CD4-positive, alpha-beta T cell treated with Interferon gamma for 1 hour (primary cell): ENCODE measurements at places on chromosomes 7 and 10.

DNA sequence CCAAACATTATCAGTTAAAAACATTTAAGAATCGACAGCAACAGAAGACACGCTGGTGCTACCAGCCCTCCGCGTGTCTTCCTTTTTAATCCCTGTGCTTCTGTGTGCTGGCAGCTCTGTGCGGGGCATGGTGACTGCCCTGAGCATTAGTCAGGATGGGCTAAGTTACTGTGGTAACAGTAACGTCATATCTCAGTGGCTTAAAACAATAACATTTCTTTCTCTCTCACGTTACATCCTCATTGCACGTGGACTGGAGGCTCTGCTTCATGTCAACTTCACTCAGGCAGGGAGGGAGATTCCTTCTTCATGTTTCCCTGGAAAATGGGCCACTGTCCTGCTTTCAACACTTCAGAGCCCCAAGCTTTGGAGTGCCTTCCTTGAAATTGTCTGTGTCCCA lies 378.5 kb downstream of the CCSER2 start:
- no peak for DNase-seq

DNA sequence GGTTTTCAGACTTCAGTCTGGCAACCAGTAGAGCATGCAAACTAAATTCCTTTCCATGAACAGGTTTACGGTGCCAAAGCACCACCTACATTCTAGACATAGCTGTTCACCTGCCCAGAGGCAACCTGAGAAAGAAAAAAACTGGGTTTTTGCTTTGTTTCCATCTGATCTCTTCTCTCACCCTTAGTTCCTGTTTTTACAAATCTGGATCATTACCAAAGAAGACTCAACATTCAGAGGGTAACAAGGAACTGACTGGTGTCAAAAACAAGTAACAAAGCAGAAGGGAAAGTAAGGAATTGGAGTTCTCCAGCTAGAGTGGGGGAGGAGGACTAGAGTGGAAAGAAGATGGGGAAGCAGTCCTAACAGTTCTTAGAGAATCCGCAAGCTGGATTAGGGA lies 36.4 kb downstream of the CPVL start:
- no peak for DNase-seq

- no peak for DNase-seq
Measured at GRCh38 chr10:129331839-129332220, 135.2 kb upstream of the MGMT start.

- no peak for DNase-seq
Measured at GRCh38 chr7:121126801-121127534, 138.5 kb downstream of the CPED1 start.

GRCh38 chr10:99976886-99977665 lies 32.7 kb downstream of the DNMBP start:
- DNase-seq: no peak

- no peak for DNase-seq
Measured at GRCh38 chr7:121278120-121279021, 50.4 kb upstream of the WNT16 start.

GRCh38 chr10:113540845-113541548 lies 11.9 kb upstream of the HABP2 start:
- DNase-seq: no peak

- no peak for DNase-seq
Measured at GRCh38 chr10:131448171-131448570, 136.7 kb upstream of the TCERG1L start.

GRCh38 chr10:98310701-98311100 lies 42.7 kb upstream of the LOXL4 start:
- no peak for DNase-seq

DNA sequence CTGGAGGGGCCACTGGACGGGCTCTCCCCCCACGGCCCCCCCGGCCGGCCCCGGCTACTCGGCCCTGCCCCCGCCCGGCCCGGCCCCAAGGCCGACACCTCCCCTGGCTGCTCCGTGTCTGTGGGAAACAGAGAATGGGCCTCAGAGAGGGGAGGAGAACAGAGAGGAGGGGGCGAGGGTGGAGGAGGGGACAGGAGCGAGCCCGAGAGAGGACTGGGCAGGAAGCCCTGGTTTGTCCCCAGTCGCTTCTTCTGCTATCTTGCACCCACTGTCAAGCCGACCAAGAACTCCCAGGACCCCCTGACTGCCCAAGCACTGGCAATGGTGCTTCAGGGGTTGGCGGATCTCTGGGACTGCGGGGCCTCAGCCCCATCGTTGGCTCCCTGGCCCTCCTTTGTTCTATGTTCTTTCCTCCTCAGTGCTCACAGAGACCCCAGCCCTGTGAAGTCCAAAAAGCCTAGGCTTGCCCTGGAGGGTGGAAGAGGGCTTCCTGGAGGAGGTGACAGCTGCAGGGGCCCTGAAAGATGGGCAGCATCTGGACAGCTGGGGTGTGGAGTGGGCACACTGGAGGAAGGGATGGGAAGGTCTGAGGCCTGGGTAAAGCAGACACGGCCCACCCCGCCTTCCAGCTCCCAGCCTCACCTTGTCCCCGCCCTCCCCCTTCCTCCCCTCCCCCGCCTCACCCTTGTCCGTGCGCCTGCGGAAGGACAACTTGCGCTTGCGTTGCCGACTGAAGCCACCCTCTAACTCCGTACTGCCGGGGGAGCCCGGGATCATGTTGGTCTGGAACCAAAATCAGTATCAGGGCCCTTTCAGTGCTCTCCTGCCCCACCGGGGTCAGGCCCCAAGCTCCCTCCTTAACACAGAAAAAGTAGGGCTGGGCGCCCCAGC lies 30.1 kb downstream of the KCNH2 start:
- DNase-seq: no peak

- DNase-seq: no peak
Measured at GRCh38 chr7:78279457-78279856, 480.9 kb downstream of the PHTF2 start.

- no peak for DNase-seq
Measured at GRCh38 chr7:12864470-12865046, 177.1 kb downstream of the ARL4A start.

GRCh38 chr10:86284355-86285105 lies 82.1 kb downstream of the GRID1 start:
- DNase-seq: no peak

GRCh38 chr7:127189074-127189473 lies 63.7 kb downstream of the GRM8 start:
- DNase-seq: no peak

- no peak for DNase-seq
Measured at GRCh38 chr10:6321880-6322279, 119.1 kb downstream of the PFKFB3 start.

GRCh38 chr7:19916046-19916445 lies 142.6 kb upstream of the TMEM196 start:
- no peak for DNase-seq

DNA sequence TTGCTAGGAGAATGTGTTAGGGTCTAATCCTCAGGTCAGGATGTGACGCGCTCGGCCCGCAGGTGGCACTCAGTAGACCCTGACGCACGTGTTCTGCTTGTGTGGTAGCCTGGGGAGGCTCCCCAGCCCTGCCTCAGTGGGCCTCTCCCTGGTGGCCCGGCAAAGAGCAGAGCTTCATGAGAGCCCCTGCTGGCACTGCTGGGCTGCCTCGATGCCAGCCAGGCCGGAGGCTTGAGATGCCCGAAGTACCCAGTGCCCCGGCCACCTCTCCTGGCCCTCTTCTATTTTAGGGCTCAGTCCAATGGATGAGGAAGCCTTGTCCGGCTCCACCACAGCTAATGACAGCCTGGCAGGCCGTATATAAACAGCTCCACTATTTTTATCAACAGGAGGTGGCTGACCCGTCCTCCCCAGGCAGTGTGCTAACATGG lies 42.0 kb downstream of the PRF1 start:
- DNase-seq: no peak

DNA sequence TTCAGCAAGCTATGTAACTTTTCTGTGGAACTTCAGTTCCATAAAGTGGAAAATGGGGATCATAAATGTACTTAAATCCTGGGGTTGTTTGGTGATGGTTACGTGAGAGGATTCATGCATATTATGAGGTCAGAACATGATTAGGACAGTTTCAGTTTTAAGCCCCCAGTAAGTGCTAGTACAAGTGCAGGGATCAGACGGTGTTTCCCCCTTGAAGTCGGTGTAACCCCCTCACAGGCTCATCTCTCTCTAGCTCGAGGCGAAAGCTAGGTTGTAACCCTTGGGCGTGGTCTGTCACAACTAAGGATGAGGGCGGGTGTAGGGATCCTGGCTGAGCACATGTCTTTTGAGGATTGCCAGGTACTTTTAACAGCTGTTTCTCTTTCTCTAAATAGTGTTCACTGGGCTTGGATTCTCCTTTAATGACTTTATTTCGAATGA lies 84.7 kb downstream of the SPAG6 start:
- no peak for DNase-seq

DNA sequence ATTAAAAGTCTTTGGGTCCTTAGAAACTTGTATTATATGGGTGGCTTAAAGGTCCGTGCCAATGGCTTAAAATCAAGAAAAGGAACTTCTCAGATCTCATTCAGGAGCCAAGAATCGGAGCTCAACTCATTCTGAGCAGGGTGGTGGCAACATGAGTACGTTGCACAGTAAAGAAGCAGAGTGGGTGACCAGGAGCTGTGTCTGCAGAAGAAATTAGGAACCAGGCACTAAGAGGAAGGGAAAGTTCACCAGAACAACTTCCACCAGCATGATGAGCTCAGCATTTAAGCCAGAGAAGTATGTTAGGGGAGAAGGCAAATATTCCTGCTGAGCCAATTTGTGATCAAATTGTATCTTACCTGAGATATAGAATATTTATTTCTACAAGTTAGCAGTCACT lies 236.0 kb upstream of the NRP1 start:
- DNase-seq: peak; percentile 14

DNA sequence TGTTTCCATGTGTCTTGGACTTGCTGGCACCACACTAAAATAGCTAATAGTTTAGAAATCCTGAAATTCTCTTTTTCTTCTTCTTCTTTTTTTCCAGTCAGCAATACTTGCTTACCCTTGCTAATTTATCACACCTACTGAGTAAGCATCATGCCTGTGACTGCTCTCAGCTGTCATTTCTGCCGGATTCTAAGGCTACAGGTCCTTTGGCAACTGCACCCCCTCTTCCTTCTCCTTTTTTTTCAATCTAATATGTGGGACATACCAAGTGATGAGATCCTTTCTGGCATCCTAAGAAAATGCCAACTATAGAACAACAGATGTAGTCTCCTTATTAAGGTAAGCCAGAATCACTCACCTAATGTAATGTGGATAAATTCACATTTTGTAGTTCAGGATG lies 444.7 kb downstream of the MAGI2 start:
- DNase-seq: no peak
